ENCODE measurements at places on chromosomes 16 and 17. TPM values are rescaled to one million over a fixed set of nuclear protein-coding genes. Genes with fewer than 3 reads are reported as not detected.
A peak's percentile ranks its signal among the peaks of the same experiment; 100 is the strongest.

GRCh38 chr16:70753694-70754325 is 47.1 kb downstream of the VAC14 start:
- no peak for DNase-seq

GRCh38 chr16:48479955-48480354 is 94.7 kb upstream of the SIAH1 start:
- no peak for DNase-seq

DNA sequence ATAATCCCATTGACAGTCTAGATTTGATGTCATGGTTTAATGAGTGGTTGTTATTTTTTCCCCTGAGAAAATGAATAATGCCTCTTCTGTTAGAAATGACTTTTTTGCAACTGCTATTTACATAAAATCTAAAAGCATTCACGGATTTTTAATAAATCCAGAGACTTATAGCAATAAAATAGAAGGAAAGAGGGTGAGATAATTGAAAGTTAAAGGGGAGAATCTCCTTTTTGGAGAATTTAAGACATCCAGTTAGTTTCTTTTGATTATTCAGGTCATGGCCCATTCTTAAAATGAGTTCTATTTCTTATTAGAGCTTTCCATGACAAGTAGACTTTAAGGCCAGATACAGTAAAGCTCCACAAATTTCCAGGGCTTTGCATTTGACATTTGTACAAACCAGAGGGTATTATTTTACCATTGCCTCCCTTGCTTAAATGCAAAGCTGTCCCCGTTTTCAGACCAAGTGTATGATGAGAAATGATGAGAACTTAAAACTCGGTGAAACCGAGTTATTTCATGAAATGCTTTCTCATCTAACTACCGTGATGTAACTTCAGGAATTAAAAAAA is 789.0 kb upstream of the SOX9 start:
- DNase-seq = no peak

- DNase-seq = no peak
Observed at GRCh38 chr16:30802936-30803335, 15.9 kb upstream of the ZNF629 start.

- DNase-seq = no peak
Observed at GRCh38 chr16:53792161-53792951, 88.4 kb downstream of the FTO start.

- peak; percentile 66 for DNase-seq
Observed at GRCh38 chr17:57810721-57811637, 38.9 kb downstream of the MRPS23 start.

MPP2 gene
- 4.4 TPM for total RNA-seq

KRT12 gene
- total RNA-seq = not detected
